ENCODE measurements at places on chromosomes 5 and 9.

- no peak for DNase-seq
Measured at GRCh38 chr5:174694611-174695010, 29.8 kb upstream of the MSX2 start.

DNA sequence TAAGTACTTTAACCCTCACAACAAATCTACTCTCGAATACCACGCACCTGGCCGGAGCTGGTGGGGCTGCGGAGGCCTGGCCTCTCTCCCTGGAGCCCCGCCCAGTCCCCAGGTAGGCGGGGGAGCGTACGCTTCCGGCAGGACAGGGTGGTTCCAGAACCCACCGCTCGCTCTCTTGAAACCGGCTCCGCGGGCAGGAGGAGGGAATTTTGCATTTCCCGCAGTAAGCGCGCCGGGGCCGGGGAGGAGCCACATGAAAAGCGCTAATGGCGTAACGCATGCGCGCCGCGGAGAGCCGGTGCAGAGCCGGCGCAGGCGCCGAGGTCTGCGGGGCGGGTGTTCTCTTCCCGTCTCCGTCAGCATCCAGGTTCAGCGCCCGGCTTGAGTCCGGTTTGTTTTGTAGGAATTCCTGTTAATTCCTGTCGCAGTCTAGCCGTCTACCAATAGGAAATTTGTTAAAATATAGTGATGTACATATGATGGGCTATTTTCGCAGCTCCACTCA, 20.8 kb downstream of the CAVIN4 start:
- DNase-seq, result no peak

GRCh38 chr5:117623042-117623805, 1048.6 kb upstream of the SEMA6A start:
- DNase-seq, result peak; percentile 22

GRCh38 chr9:87859786-87860185, 22.9 kb upstream of the SPATA31E1 start:
- no peak for DNase-seq

DNA sequence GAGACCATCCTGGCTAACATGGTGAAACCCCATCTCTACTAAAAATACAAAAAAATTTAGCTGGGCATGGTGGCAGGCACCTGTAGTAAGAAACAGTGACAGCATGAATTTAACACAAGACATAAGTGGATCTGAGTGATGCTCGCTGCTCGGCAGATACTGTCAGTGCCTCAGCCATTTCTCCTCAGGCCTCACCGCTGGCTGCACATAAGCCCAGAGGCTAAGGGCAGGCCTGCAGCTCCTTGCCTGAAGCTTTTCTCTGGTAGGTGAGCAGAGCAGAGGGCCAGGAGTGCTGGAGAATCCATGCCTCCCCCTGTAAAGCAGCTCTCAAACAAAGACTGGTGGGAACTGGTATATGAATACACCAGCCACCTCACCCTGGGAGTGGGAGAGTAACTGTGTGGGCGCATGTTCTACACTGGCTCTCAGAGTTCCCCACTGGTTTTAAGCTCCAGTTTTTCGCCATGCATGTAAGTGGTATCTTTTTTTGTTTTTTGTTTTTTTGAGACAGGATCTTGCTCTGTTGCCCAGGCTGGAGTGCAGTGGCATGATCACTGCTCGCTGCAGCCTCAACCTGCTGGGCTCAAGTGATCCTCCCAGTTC, 10.3 kb upstream of the CD72 start:
- DNase-seq, result no peak

DNA sequence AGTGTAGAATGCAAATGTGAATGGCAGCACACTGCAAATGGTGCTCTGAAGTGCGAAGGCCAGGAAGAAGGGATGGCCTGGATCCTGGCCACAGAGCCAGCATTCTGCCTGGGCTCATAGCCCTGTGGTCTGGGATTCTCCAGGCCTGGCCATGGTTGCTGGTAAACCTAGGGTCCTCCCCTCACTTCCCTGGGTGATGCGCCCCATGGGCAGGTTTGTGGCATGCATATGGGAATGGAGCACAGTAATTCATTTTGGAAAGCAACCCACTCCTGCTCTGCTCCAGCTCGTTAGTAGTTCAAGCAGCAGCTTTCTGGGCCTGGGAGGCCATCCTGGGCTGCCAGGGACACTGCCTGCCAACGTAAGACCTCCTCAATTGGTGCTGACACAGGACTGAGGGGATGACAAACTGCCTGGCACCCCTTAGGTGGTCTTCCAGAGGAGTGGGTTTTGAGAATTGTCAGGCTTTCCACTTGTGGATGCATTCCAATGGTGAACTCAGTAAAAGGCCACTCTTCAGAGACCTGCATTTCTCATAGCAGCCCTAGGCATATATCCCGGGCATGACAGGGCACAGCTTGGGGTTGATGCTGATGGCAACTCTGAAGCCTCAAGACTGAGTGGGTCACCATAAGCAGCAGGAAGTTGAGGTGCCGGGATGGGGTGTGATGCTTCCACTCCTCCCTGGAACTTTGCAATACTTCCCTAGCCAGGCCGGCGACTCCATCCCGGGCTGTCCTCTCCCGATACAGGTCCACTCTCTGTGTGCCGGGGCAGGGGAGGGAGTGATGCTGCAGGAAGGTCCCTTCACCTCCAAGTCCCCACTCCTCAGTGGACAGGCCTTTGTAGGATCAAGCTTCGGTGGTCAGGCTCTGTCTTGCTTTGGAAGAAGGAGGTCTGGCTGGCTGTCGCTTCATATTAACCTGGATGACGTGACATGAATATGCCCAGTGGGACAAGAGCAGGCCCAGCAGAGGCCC, 1.2 kb upstream of the SLC25A48 start:
- no peak for DNase-seq

DNA sequence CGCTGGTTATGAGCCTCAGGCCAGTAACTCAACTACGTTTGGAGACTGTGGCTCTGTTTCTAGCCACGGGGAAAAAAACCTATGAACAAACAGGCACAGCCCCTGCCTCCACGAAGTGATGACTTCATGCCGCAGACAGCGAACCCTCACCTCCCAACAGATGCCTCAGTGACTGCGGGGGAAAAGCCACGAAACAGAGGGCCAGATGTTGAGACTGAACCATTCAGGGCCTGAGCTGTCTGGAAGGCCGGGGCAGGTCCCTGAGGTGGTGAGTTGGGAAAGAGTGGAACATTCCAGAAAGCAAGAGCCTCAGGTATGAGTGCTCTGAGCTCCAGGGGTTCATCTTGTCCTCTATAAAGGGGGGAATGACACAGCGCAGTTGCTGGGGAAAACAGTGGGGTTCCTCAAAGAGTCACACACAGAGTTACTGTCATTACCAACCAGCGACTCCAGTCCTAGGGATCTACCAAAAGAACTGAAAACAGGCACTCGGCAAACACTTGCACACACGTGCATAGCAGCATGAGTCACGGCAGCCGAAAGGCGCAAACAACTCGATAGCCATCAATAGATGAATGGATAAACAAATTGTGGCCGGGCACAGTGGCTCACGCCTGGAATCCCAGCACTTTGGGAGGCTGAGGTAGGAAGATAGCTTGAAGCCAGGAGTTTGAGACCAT, 15.3 kb downstream of the PLPP7 start:
- no peak for DNase-seq

DNA sequence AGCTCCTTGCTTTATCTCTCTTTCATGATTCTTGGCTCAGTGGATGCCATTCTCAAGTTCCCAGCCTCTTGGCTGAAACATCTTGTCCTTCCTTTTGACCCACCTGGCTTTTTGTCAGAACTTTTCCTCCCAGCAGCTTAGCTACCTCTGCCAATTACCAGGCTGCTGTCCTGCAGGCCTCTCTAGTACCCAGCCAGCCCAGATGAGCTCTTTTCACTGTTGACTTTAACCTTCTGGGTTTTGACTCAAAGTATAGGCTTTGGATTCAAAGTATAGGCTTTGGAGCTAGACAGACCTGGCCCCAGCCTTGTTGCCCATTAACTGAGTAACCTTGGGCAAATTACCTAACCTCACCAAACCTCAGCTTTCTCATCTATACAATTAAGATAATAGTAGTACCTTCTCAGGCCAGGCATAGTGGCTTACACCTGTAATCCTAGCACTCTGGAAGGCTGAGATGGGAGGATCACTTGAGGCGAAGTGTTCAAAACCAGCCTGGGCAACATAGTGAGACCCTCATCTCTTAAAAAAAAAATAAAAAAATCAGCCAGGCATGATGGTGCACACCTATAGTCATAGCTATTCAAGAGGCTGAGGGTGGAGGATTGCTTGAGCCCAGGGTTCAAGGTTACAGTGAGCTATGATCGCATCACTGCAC, 6.6 kb upstream of the TMEFF1 start:
- no peak for DNase-seq

- DNase-seq, result no peak
Measured at GRCh38 chr9:135792268-135793128, 90.5 kb downstream of the KCNT1 start.

DNA sequence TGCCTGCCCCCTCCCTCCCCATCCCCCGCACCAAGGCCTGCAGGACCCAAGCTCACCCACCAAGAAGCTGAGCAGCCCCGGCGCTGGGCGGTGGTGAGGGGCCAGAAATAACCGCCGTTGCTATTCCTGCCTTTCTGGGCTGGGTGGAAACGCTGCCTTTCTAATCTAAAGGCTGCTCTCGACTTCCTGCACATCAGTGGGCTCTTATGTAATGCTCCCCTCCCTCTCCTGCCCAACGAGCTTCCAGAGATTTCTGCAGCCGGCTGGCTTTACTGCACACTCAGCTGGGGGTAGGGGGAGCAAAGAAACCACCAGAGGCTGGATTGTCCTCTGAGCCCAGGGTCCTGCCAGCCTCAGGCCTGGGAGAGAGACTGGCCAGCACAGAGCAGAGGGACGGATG, 6.9 kb upstream of the EGR1 start:
- DNase-seq, result no peak

- DNase-seq, result no peak
Measured at GRCh38 chr5:136159457-136159856, 26.8 kb downstream of the SMAD5 start.

GRCh38 chr5:143217065-143217803, 186.3 kb downstream of the NR3C1 start:
- no peak for DNase-seq
